ENCODE measurements at places on chromosomes 16 and 17.

GRCh38 chr16:49701065-49701685, 154.7 kb downstream of the ZNF423 start:
- no peak for DNase-seq

- no peak for DNase-seq
Observed at GRCh38 chr16:48524348-48525200, 85.4 kb downstream of the N4BP1 start.

DNA sequence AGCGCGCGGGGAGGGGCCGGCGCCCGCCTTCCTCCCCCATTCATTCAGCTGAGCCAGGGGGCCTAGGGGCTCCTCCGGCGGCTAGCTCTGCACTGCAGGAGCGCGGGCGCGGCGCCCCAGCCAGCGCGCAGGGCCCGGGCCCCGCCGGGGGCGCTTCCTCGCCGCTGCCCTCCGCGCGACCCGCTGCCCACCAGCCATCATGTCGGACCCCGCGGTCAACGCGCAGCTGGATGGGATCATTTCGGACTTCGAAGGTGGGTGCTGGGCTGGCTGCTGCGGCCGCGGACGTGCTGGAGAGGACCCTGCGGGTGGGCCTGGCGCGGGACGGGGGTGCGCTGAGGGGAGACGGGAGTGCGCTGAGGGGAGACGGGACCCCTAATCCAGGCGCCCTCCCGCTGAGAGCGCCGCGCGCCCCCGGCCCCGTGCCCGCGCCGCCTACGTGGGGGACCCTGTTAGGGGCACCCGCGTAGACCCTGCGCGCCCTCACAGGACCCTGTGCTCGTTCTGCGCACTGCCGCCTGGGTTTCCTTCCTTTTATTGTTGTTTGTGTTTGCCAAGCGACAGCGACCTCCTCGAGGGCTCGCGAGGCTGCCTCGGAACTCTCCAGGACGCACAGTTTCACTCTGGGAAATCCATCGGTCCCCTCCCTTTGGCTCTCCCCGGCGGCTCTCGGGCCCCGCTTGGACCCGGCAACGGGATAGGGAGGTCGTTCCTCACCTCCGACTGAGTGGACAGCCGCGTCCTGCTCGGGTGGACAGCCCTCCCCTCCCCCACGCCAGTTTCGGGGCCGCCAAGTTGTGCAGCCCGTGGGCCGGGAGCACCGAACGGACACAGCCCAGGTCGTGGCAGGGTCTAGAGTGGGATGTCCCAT, 232.8 kb downstream of the SEC14L1 start:
- no peak for DNase-seq

DNA sequence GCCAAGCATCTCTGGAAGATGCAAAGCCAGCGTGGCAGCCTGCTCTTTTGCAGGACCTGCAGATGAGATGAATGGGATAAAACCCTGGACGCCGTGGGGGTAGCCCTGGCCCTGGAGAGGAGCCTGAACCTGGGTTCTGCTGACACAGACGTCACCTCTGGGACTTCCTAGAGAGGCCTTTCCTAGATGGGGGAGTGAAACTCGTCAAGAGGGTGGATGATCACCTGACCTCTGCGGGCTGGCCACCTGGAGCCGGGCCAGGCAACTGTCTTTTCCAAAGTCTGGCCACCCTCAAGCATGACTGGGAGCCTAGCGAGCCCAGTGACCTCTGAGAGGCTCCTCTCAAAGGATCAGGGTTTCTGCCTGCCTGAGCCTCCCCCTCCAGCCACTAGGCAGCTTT, 529.0 kb downstream of the KCNJ18 start:
- no peak for DNase-seq

GRCh38 chr16:68806422-68806821, 36.9 kb upstream of the TANGO6 start:
- no peak for DNase-seq

DNA sequence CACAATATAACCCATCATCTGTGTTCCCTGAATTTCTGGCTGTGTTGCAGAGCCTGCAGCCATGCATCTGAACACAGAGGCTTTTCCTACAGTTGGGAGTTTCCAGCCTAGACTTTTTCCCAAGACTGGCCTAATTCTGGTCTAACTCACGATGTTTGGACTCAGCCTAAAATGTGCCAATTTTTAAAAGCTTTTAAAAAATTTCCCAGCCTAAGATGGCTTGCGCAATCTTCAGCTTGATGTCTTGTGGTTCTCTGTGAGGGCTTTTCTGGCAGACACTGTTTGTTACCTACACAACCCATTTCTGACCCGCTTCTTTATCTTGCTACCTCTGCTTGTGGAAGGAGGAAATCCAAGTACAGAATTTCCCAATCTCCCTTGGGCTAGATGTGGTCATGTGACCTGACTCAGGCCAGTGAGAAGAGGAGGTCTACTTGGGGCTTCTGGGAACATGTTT, 72.7 kb upstream of the GAS7 start:
- DNase-seq = no peak

DNA sequence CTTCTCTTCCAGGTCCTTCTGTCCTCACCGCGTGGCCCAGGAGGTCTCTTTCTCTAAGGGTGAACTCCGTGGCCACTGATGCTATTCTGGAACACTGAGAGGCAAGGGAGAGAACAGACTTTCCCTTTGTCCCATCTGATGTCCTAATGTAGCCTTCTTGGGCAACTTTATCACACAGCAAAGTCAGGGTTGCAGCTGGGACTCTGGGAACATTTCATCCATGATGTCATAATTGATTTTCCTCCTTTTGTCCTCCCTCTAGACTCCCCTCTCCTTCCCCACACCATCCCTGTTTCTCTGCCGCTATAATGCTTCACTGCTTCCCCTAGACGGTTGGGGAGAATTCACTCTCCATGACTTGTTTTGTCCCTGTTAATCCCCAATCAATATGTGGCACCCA, 201.0 kb downstream of the SHISA9 start:
- DNase-seq = no peak

DNA sequence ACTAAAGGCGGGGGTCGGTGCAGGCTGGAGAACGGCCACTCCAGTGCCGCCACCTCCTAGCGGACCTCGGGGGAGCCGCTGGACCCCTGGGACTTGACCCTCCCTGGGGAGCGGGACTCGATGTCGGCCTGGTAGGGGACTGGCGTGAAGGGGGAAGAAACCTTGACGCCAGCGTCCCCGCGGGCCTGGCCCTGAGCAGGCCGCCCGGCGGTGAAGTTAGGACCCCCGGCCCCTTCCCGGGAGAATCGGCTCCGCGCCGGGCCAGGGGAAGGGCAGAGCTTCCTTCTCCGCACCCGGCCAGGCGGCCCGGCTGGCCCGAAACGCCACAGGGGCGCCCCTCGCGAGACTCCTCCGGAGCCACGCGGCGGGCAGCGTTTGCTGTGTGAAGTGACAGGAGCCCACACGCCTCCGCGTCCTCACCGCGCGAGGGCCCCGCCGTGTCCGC, 389 bp downstream of the DUS1L start:
- DNase-seq = no peak

- DNase-seq = no peak
Observed at GRCh38 chr17:63986821-63987220, 11.3 kb upstream of the PRR29 start.

- DNase-seq = no peak
Observed at GRCh38 chr17:42697108-42697811, 14.9 kb downstream of the CNTNAP1 start.

Data from activated gamma-delta T cell treated with anti-CD3 and anti-CD28 coated beads, Interleukin-2, amount 50 U/mL, for 16 hours (primary cell).